ENCODE measurements at places on chromosomes 4 and X. TPM values are rescaled to one million over a fixed set of nuclear protein-coding genes. Genes with fewer than 3 reads are reported as not detected.
A peak's percentile ranks its signal among the peaks of the same experiment; 100 is the strongest.

- DNase-seq = no peak
Measured at GRCh38 chr4:174425669-174426068, 96.6 kb downstream of the HPGD start.

DNA sequence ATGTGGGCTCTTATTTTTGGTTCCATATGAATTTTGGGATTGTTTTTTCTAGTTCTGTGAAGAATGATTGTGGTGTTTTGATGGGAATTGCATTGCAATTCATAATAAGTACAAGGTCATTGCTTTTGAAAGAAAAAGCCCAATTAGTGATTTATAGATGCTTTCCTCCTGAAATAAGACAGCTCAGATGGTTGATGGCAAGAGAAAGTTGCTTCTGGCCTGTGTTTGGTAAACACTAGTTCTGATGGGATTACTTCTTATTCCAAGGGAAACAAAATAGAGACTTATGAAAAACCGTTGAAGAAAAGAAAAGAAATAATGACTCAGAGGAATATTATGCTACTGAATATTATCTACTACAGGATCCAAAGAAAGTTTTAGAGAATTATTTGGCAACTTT is 144.9 kb downstream of the SPANXA1 start:
- no peak for DNase-seq

OTUD4 gene
- 10.0 TPM for total RNA-seq

DNA sequence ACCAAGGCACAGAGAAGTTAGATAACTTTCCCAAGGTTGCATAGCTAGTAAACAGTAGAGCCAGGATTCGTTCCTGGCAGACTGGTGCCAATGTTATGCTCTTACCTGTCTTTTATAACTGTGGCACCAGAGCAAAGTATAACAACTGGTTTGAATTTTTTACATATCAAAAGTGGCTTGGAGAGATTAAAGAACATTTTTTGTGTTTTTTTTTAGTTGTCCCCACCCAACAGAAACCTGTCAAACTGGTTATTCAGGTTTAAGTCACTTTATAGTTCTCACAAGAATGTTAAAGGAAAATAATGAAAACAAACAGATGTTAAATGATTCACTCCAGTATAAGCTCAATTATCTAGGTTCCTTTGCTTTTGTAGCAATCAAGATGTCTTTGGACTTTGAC is 15.6 kb upstream of the FAM47E start:
- DNase-seq = peak; percentile 96

- peak; percentile 10 for DNase-seq
Measured at GRCh38 chr4:107094332-107094731, 58.2 kb upstream of the DKK2 start.

DNA sequence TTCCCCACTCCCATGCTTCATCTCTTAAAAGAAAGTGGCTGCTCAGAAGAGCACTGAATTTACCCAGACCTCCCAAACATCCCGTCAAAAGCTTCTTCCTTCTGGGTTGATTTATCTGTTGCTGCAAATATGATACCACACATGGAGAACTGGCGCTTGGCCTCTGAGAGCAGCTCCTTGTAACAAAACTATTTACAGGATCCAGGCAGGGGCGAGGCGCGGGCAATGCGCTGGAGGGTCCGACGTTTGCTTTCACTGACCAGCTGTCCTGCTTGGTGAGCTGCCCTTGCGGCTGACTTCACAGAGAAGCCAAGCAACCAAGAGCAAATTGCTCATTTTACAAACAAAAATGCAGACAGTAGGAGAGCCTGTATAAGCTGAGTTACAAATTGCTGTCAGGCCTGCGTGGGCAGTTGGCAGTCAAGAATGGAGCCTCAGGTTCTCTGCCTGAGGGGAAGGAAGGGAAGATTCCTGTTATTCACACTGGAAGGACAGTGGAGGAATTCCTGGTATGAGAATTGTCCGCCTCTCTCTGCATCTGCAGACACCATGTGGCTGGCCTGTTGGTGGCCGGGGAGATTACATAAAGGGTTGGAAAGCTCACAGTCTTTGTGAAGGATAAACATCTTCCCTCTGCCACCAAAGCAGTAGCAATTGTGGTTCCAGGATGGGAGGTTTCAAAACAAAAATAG is 192.2 kb upstream of the LEF1 start:
- DNase-seq = no peak

GRCh38 chr4:83267121-83267829 is 17.3 kb downstream of the COQ2 start:
- no peak for DNase-seq

DNA sequence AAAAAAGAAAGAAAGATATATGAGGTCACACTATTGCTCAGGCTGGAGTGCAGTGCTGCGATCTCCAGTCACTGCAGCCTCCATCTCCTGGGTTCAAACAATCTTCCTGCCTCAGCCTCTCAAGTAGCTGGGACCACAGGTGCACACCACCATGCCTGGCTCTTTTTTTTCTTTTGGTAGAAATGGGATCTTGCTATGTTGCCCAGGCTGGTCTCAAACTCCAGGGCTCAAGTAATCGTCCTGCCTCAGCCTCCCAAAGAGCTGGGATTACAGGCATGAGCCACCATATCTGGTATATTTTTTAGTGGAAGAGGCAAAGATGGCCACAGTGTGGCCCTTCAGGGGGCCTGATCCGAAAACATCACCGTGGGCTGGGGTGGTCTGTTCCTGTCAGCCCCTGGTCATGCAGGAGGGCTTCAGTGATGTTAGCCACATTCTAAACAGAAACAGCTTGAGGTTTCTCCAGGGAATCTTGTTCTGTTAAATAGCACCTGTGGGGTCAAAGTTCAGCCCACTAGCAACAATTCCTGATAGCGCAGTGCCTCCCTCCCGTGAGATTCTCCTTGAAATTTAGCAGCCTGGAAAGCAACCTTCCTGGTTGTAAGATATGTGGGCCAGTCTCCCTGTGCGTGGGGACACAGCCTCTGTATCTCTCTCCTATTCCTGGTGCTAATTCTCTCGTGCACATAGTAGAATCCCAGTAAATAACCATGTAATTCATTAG is 7.3 kb upstream of the DHRSX start:
- DNase-seq = no peak

- no peak for DNase-seq
Measured at GRCh38 chrX:68438575-68438974, 5.3 kb upstream of the OPHN1 start.

DNA sequence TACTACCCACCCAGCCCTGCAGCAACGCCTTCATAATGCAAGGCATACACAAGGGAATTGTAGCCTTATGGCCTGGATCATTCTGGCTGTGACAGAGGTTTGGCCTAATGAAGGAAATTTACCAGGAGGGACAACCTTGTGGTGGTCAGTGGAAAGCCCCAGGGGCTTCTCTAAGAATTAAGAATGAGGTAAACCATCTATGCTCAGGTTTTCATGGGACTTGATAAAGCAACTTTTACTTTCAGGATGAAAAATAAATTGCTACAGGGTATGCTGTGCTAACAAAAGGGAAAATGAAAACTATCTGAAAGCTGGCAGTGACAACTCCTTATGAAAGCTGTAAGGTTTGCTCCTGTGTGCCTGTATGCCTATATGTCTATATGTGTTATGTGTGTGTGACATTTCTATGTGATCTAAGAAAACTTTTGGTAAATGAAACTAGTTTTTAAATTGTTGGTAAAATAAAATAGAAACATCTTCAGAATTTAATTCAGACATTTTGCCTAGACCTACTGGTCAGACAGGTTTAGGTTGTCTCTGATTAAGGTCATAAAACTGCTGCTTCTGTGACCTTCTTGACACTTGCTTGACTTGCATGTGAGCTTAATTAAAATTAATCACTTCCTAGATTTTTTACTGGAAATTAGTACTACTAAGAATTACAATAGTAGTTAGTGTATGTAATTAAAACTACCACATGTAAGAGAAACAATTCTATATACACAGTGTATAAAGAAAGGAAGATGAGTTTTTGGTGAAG is 19.9 kb upstream of the TXK start:
- no peak for DNase-seq

DNA sequence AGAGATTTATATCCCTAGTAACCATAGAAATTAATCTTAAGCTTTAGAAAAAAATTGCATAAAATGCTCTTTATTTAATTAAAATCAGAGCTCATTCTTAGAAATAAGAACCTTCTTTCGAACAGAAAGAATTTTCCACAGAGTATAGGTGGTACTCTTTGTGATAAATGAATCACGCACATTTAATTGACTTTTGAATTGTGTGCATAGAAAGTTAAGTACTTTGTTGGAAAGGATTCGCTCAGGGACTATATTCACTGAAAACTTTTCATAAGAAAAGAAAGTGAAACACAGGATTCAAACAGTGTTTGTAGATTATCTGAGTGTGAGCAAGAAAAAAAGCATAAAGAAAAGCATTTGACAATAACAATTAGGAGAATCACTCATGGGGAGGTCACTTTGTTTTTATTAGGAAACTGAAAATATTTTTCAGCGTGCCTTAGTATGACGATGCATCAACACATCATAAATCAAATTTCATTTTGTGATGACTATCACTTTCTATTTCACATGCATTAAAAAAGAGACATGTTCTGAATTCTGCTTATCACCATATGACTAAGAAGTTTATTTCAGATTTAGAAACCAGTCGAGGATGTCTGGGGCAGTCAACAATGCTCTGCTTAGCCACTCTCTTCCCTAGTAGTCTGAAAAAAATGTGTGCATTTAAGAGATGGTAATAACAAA is 49.5 kb downstream of the STX18 start:
- DNase-seq = no peak

DNA sequence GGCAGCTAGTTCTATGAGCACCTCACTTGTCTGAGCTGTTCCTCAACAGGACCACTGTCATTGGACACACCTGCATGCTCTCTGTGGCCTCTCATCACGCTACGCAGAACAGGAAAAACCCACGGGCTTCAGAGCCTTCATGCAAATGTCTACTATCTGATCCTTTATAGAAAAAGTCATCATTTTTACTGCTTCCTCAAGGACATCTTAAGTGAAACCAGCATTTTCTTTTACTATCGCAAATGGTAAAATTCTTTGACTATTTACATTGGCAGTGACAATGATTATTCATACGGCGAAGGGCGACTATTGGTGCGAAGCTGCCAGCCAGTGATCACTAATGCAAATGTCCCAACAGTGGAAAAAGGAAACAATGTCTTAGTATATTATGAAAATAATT is 147.0 kb downstream of the AFAP1 start:
- no peak for DNase-seq

SOWAHD gene
- total RNA-seq = not detected

GRCh38 chrX:65630771-65631170 is 36.7 kb upstream of the MSN start:
- no peak for DNase-seq

- peak; percentile 13 for DNase-seq
Measured at GRCh38 chrX:82412858-82413257, 1095.2 kb upstream of the POU3F4 start.

FAT4 gene
- total RNA-seq = not detected

- DNase-seq = no peak
Measured at GRCh38 chr4:65437102-65437501, 233.2 kb downstream of the EPHA5 start.

UGT2B11 gene
- total RNA-seq = not detected

- DNase-seq = no peak
Measured at GRCh38 chrX:154032653-154033052, 13.0 kb upstream of the IRAK1 start.

MAGEA11 gene
- not detected for total RNA-seq

PRKX gene
- 10.1 TPM for total RNA-seq

Data from HT-29 (cell line).